ENCODE measurements at places on chromosomes 5 and 9.

DNA sequence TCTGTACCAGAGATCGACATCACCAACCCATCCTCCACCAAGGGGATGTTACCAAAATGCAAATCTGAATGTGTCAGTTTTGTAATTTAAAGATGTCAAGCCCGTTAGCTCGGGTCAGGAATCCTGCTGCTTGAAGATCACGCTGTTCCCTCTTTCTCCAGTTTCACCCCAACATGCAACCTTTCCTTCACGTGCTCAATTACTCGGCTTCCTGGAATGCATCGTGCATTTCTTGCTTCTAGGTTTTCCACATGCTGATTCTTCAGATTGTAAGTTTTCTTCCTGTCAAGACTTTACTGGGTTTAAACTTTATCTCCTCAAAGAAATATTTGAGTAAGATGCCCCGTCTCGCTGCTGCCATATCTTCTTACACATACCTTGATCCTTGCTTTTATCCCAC lies 209.5 kb upstream of the SNX2 start:
- no peak for DNase-seq

- DNase-seq, result no peak
Measured at GRCh38 chr5:122257000-122257399, 55.0 kb upstream of the SNCAIP start.

DNA sequence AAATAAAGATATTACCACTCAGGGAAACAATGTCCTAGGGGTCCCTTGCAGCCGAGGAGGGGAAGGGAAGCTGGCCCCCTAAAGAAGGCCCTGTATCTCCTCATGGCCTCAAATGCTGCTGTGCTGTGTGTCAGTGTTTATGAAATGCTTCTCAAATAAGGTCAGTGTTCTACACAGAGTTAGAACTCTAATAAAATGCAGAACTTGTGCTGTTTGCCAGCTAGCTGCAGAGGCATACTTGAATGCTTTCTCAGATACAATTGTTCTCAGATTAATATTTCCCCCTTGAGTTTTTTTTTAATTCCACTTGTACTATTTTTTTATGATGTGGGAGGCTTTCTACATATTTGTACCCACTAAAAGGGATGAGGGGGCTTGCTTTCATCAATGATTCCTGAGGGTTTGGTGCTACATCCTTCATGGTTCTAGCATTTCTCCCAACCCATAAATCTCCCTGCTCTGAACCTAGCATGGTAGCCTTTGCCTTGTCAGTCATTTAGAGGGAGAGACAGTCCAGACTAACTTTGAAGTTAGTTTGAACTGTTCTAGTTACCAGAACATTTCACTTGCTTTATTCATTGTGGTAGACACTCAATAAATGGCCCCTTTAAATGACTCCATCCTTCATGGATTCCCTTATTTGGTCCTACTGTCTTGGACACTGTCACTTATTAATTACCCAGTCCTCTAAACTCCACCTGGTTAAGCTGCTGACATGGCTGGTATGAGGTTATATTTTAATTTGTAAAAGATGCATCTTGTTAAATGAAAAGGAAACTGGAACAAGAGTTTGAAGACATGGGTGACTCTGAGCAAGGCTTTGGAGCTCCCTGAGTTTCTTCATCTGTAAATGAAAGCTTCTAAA lies 12.6 kb downstream of the SLIT3 start:
- no peak for DNase-seq

GRCh38 chr5:8381972-8382371 lies 513.0 kb downstream of the MTRR start:
- DNase-seq, result no peak

GRCh38 chr5:39395521-39395920 lies 29.3 kb downstream of the DAB2 start:
- DNase-seq, result no peak

GRCh38 chr9:136925414-136926153 lies 19.0 kb downstream of the FBXW5 start:
- no peak for DNase-seq

DNA sequence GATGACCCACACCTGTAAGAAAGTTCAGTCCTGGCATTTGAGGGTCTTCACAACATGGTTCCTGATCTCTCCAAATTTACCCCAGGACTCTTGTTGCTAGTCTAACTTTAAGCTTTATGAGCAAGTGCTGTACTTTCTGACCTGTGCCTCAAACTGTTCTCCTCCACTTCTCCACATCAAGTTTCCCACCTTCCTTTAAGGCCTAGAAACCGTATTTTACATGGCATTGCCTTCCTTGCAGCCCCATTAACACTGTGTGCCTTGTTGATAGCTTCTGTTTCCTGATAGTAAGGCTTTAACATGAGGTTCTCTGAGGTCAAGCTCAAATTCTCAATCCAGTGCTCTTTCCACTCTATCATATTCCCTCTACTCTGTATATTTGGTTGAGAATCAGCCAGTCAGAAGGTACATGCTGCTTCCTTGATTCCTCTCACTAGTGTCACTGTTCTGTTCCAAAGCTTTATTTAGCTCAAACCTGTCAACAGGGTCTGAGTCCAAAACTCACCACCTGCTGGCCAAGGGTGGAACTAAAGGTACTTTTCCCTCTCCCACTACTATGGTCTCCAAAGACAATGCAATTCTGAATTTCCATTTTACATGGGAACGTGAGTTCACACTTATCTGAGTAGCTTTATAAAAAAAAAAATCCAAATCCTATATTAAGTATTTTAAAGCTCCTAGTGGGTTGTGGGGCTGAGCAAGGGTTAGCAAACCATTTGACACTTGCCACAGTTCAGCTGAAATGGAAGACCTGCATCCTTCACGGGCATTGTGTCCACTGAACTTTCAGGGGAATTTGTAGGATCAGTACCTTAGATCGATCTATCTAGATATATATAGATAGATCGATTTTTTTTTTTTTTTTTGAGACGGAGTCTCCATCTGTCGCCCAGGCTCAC lies 21.1 kb downstream of the VCP start:
- no peak for DNase-seq

DNA sequence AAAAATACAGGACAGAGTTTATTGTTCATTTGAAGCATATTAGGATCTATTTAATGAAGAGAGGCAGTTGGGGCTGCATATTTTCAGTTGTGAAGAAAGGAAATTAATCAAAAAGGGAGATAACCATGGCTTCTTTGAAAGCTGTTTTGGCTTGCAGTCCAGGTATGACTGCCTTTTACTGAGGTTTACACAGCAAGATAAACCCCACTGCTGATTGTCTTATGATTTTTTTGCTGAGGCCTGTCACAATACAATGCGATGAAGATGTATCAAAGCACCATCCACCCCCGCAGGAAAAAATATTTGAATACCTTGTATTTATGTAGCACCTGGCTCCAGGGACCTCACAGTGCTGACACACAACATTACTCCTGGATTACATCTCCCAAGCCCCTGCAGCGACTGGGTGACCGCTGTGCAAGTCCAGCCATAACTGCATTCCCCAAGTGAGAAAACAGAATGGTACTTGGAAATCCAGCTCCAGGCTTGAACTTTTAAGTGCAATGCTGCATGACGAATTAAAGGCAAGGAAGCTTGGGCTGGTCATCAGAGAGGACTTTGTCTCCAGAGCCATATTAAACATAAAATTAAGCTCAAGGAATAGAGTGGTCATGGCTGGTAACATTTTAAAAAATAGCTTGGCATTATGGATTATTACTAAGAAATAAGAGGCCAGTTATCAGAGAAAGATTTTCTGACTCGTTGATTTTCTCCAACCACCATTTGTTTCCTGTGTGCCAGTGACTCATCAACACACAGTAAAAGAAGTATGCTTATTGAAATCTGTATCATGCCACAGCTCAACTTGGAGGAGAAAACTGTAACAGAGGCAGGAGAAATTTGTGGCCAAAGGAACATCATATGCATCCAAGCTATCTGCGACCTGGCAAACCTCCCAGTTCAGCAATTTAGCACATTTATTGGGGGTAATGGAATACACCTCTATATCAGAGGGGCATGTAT lies 374.2 kb downstream of the MAN2A1 start:
- DNase-seq, result no peak

- DNase-seq, result no peak
Measured at GRCh38 chr9:82883436-82883835, 179.5 kb downstream of the RASEF start.

- no peak for DNase-seq
Measured at GRCh38 chr5:143889986-143890385, 78.0 kb downstream of the HMHB1 start.

DNA sequence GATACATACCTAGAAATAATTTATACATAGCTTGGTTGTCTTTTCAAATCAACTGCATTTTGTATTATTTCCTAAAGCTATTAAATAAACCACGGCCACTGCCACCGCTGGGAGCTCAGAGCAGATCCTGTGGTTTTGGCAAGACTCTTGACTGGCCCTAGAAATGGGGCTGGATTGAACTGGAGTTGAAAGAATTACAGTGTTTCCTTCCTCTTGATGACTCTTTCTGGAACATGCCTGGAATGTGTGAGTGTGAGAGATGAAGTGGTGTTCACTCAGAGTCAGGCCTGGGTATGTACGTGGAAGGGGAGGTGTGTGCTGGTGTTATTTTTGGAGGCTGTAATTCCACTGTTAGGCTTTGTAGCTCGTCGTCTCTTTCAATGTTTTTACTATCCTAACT lies 45.9 kb downstream of the TEK start:
- DNase-seq, result no peak

GRCh38 chr5:76691467-76692273 lies 24.3 kb upstream of the F2R start:
- DNase-seq, result no peak

All from globus pallidus (tissue), 1 donor.